Retinal pigment epithelial cell (primary cell): ENCODE measurements at places on chromosomes 11 and 22.

DNA sequence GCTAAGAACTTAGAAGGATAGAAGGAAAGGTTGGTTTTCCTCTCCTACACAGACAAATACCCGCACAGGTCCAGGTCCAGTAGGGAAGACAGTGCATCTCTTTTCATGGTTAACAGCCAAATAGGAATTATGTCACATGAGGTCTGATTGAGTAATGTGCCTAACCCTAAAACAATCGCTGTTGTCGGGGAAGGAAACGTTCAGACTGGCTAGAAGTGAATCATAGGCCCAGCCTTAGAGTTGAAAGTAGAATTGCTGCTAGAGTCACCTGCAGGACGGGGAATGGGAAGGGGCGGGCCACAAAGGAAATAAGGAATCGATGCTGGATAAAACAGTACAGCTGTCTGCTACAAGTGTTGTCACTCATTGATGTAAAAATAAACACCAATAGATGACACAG lies 12.4 kb upstream of the HTATIP2 start:
- DNase-seq = no peak

DNA sequence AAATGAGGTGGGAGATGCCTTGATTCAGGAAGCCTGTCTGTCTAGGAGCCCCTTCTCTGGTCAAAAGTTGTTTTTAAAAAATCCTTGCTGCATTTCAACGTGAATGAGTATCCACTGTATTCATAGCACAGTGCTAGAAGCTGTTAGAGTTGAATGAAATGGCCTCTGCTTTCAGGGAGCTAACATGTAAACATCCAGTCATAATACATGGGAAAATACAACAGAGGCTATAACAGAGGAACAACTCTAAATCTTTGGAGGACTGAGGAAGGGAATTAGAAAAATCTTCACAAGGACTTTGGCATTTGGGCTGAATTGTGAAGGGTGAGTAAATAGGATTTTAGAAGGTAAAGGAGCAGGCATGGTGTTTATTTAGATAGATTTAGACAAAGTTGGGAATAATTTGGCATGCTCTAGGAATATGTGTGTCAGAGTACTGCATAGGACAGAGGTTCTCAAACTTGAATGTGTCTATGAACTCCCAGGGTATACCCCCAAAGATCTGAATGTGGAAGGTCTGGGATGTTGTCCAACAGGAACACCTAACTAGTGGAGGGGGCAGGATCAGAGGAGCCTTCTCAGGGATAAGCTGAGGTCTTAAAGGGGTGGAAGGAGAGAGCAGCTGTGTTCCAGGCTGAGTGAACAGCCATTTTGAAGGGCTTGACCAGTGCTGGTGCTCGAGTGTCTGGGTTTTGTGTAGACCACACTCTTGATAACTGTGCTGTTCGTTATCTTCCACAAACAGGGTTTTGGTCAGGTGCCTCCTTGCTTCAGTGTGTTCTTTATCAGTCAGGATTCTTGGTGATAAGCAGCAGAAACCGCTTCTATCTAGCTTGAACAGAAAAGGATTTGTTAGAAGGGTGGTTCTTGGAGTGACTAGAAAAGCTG lies 12.7 kb downstream of the SREBF2 start:
- DNase-seq = no peak

DNA sequence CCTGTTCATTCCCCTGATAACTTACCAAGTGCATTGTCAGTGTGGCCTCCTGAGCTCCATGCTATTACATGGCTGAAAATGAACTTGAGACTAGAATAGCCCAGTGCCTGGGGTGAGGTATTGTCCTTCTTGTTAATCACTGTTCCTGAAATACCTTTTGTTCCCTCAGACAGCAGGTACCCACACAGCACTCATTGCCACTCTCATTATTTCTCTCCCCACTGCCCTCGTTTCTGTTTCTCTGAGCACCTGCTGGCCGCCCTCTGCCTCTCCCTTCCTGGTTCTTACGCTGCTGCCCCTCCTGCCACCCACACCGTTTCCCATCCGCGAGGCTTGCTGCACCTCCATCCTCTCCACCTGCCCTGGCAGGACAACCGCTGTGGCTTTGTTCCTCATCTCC lies 36.9 kb upstream of the RAB1B start:
- DNase-seq = no peak

DNA sequence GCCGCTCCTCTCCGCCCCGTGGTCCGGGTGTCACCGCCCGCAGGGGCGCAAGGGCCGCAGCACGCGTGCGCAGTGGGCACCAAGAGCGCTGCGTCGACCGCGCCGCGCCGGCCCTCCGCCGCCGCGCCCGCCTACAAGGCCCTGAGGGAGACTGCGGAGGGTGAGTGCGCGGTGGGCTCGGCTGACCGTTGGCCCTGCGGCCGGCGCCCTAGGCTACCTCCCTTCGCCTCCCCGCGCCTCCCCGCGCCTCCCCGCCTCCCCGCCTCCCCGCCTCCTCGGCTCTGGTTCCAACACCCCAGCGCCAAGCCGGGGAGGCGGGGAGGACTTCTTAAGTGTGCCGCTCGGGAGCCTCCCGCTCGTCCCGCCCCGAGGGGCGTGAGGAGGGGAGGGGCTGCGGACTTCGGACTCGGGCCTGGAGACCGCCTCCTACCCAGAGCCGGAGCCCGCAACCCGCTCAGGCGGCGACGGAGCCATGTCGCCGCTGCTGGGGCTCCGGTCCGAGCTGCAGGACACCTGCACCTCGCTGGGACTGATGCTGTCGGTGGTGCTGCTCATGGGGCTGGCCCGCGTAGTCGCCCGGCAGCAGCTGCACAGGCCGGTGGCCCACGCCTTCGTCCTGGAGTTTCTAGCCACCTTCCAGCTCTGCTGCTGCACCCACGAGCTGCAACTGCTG lies at the start of gene AQP11:
TSS of gene AQP11 (plus strand) at position 433 of the 673 bp plus-strand sequence. CDS start at position 473, 40 bp downstream.
- no peak for DNase-seq

DNA sequence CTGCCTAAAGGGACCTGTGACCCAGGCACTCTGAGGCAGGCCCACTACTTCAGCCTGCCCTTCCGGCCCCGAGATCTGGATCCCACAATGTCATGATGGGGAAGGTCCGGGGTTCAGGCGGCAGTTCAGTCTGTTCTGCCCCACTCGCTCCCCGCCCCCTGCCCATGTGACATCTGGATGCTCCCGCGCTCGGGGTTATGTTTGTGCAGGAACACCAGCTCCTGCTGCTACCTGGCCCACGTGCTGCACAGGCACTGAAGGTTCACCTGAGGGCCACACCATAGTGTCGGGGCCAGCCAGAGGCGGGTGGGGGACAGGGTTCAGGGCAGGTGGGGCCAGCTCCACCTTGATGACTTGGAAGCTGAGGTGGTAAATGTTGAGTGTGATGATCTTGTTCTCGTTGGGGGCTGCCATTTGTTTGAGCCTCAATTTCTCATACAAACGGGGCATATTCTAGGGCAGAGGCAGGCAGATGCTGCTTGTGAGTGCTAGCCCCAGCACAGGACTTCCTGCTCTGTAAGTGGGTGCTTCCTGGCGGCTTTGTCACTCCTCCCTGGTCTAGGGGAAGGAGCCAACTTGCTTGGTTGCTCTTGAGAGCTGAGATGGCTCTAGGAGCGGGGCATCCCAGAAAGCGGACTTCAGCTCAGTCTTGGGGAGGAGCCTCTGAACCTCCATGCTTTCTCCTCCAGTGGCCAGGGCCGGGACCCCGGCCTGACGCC lies 4.4 kb upstream of the SIPA1 start:
- no peak for DNase-seq

DNA sequence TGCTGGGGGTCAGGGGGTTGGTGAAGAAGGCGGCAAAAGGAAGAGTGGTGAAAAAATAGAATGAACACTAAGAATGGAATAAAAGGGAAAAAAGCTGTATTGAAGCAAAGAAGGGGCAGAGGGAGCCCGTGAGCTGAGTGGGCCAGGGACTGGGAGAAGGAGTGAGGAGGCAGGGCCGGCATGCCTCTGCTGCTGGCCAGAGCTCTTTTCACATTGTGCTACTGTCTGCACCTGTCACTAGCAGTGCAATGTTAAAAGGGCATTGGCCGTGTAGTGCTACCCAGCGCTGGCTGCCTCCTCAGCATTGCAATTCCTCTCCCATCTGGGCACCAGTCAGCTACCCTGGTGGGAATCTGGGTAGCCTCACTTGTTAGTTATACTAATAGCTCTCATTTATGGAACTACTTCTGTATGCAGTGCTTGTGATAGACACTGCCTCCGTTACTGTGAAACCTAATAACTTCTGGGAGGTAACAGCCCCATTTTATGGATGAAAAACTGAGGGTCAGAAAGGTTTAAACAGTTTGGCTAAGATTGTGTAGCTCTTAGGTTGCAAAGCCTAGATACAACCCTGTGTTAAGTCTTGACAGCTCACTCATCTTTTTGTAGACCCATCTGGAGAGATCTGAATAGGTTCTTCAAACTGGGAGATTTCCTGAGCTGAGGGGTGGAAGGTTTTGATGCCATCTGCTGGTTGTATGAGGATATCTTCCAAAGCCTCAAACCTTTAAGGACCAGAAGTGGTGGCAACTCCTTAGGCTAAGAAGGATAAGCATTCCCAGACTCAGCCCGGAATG lies 8.5 kb downstream of the YPEL4 start:
- no peak for DNase-seq

DNA sequence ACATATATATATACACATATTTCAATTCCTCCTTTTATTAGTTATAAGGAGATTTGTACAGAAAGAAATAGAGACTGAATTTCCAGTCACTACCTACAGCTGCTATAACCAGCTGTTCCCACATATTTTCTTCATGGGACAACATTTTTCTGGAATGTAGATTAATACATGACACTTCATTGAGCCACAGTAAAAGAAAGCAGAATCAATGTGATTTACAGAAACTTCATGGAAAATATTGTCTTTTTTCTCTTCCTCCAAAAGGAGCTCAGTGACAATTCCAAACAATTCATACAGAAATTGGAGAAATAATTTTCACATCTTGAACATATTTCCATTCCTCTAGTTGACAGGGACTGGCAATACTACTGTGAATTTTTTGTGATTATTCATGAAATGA lies 249.2 kb downstream of the DLG2 start:
- DNase-seq = no peak

DNA sequence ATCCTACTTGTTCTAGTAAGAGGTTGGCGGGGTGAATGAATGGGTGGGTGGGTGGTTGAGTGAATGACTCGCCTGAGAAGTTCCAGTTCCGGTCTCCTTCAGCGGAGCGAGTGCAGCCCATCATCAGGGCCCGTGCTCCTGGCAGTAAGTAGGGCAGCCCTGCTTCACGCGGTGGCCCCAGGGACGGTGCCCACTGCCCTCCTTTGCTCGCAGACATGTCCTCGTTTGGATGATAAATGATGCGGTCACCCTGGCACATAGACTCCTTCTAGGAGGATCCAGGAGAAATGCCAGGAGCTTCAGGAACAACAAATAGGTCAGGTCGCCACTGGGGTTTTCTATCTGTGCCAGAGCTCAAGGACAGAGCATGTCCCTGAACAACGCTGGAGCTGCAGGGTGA lies 370.8 kb downstream of the CTTN start:
- DNase-seq = no peak

- peak; percentile 51 for DNase-seq
Observed at GRCh38 chr22:22578702-22579424, 19.8 kb upstream of the PRAME start.

DNA sequence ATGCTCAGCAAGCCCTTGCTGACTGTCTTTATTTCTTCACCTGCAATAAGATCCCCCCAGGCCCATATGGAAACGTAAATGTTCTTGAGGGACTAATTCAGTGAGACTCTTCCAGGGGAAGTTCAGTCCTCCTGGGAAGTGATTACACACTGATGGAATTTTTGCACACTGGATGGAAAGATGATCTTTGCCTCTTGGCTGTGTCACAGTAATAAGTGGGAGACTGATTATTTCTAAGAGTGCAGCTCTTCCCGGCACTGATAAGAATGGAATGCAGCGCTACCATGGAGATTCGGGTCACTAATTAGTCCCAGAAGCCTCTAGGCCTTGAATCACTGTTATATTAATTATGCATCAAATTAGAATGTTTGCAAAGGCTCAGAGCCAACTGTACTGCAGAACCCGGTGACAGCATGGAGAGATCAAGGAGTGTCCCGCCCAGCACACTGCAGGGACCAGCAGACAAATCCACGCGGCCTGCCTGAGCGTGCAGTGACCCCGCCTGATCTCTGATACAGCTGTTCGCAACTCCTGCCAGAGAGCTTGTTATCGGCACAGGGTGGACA lies 178.3 kb downstream of the SNX19 start:
- DNase-seq = no peak

DNA sequence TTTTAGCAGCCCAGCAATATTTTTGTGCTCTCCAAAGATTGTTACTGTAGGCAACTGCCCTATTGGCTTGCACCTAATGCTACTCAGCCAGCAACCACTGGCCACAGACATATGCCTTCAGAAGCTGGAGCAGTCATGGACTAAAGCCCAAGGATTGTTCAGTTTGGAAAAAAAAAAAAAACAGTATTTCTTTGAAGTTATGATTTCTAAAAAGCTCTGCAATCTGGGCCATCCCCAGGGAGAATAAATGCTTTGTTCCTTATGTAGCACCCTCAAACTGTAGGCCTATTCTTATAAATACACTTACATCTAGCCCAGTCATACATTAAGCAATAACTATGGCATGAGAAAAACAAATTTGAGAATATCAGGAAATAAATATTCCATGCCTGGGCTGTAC lies 2190.5 kb upstream of the RAG2 start:
- no peak for DNase-seq

DNA sequence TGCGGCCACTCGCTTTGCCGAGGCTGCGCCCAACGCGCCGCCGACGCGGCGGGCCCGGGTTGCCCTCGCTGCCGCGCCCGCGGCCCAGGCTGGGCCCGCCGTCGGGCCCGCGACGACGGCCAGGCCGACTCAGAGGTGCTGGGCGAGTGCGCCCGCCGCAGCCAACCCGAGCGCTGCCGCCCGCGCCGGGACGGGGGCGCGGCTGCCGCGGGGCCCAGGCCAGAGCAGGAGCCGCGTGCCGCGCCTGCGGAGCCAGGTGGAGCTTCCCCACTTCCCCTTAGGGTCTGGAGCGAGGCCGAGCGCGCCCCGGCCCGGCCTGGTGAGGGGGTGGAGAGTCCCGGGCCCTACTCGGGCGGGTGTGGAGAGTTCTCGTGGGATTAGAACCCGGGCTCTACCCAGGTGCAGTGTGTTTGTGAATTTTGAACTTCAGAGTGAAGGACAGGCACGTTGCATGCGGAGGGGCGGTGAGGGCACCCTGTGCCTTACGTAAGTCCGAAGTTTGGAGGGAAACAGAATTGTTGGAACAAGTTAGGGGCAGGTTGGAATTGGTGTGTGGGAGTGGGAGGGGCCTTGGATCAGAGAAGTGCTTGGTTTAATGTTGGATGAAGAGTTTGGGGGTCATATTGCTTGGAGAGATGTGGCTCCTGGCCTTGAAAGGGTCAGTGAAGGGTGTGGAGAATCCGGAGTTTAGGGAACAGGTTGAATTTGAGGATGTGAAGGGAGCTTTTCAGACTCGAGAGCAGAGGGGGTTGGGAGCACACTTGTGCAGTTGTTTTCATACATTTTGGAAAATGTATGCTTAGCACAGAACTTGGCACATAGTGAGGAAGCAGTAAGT lies 697 bp downstream of the RNF169 start:
- no peak for DNase-seq

DNA sequence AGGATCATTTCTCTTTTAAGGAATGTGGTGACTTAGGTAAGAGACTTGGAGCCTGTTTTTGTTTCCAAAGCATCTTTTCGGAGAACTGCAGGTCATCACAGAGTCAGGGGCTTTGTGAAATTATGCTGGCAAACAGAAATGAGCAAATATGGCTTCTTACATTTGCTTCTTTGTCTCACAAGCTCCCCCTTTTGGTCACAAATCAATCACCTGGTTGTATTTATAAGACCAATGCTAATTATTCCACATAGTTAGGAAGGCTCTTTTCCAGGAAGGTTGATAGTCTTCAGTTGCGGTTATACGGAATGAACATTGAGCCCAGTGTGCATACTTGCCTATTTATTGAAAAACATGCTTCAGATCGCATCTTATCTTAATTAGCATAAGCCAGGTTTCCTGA lies 34.6 kb upstream of the CEP126 start:
- peak; percentile 34 for DNase-seq
